IgD-negative memory B cell (primary cell): ENCODE measurements at places on chromosomes 1 and 21. TPM values are rescaled to one million over a fixed set of nuclear protein-coding genes. Genes with fewer than 3 reads are reported as not detected.

Gene DIO1
- polyA plus RNA-seq: 0.18 TPM

Gene ZBED6
- polyA plus RNA-seq: 1.2 TPM

Gene CYYR1
- polyA plus RNA-seq: not detected

Gene PLCH2
- polyA plus RNA-seq: 0.66 TPM

Gene OR10J1
- not detected for polyA plus RNA-seq

Gene AGMAT
- polyA plus RNA-seq: 11.8 TPM
